RKO (cell line): ENCODE measurements at places on chromosomes 4 and X.

DNA sequence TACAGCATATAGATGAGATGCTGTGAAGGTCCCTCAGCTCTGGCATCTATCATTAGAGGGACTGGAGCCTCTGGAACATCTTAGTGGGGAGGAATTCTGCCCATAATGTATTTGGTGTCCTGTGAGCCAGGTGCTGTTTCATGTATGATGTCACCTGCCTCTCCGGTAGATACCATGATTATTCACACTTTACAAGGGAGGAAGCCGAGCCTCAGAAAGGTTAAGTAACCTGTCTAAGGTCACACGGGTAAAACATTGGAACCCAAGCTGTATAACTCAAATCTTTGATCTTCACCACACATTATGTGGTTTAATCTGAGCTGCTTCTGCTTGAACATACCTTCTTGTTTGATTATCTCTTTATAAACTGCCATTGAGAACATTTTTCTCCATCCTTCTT, 442.8 kb downstream of the BCOR start:
- no peak for DNase-seq

DNA sequence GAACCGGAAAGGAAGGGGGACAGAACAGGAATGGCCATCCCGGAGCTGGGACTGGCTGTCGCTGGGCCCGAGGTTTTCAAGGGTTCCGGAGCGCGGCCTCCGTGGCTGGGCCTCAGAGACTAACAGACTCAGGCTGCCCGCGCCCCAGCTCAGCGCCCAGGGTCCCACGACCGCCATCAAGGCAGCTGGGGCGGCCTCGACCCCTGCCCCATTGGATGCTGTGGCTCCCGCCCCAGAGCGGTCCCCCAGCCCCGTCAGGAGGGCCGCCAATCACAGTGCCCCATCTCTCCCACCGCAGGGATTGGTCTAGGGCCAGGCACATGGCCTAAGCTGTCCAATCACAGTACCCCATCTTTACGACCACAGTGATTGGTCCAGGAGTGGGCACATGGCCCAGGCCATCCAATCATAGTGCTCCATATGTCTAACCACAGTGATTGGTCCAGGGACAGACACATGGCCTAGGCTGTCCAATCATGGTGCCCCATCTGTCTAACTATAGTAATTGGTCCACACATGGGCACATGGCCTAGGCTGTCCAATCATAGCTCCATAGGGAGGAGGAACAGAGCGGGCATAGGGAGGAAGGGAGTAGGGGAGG, 105.3 kb upstream of the NKX1-1 start:
- peak; percentile 25 for DNase-seq

DNA sequence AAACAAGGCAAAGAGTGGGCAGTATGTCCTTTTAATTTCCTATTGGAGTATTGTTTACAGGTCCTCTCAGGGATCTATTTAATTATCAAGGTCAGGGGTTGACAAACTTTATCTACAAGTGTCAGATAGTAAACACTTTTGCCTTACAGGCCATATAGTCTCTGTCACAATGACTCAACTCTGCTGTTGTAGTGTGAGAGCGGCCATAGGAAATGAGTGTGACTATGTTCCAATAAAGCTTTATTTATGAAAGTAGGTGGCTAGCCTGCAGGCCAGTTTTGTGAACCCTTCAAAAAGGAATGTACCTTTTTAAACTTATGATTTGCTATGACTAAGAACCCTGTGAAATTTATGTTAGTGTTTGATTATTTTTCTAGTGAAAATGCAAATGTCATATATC, 156.1 kb downstream of the GPAT3 start:
- peak; percentile 12 for DNase-seq

- peak; percentile 58 for DNase-seq
Observed at GRCh38 chr4:42101446-42101975, 50.9 kb downstream of the BEND4 start.

- no peak for DNase-seq
Observed at GRCh38 chr4:170234800-170235199, 145.0 kb upstream of the AADAT start.

GRCh38 chr4:141899541-141899940, 263.2 kb downstream of the IL15 start:
- no peak for DNase-seq

DNA sequence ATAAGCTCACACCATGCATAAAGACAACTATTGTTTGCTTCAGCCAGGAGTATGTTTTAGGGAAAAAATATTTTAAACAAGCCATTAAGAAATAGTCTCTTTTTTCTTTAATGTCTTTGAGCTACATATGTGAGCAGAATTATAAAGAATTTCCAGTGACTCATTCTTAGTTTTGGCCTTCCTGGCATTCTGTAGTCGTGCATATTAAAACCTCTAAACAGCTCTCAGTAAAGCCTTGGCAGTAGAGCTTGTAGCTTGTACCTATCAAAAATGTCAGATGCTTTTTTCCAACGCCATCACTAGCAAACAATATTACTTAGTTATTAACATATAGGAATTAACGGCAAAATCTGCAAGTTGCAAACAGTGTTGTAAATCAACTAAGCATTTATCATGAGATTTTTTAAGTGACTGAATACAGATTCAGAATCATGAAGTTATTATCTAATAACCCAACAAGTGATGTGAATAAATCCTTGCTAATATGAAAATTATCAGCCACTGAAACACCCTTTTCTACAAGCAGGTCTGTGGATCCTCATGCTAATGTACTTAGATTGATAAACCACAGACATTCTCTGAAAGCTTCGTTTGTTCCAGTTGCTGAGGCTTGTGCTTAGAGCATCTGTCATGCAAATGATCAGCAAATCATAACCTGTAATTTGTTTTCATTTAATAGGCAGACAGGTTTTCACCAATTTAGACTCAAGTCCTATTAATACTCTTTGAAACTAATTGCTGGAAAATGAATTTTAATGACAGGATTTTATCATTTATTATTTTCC, 412.0 kb upstream of the ATOH1 start:
- no peak for DNase-seq
